ENCODE measurements at places on chromosomes 2 and 18.

- DNase-seq = no peak
Measured at GRCh38 chr2:224173210-224173609, 134.1 kb upstream of the SERPINE2 start.

DNA sequence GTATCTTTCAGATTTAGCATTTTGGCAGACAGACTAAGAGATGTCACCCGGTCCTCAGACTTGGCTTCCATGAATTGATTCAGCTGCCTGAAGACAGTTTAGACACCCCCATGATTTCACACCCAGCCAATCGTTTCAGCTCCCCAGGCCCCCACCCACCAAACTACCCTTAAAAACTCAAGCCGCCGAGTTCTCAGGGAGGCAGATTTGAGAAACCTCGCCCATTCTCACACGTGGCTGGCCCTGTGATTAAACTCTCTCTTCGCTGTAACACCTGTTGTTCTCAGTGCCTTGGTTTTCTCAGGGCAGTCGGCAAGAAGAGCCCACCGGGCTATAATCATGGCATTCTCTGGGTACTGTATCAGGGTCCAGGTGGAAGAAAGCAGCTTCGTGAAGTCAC lies 35.2 kb downstream of the UXS1 start:
- peak; percentile 40 for DNase-seq

- no peak for DNase-seq
Measured at GRCh38 chr2:111119822-111120252, 877 bp upstream of the BCL2L11 start.

DNA sequence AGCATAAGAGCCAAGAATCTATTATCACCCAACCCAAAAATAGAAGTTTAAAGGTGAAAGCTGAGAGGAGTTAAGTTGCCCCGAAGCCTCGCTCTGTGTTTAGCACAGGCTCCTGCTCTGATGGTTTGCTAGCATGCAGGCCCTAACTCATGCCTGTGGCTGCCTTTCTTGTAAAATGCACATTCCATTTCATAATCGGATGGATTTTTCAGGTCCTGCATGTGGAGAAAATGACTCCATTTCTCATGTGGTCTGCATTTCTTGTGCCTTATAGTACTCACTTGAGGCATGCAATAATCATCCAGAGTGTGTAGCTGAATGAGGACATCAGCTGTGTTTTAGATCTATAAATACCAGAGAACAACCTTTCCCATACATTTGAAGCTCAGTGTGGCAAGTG lies 381.8 kb downstream of the CPS1 start:
- DNase-seq = no peak
